ENCODE measurements at places on chromosomes 1 and 21.
A peak's percentile ranks its signal among the peaks of the same experiment; 100 is the strongest.

DNA sequence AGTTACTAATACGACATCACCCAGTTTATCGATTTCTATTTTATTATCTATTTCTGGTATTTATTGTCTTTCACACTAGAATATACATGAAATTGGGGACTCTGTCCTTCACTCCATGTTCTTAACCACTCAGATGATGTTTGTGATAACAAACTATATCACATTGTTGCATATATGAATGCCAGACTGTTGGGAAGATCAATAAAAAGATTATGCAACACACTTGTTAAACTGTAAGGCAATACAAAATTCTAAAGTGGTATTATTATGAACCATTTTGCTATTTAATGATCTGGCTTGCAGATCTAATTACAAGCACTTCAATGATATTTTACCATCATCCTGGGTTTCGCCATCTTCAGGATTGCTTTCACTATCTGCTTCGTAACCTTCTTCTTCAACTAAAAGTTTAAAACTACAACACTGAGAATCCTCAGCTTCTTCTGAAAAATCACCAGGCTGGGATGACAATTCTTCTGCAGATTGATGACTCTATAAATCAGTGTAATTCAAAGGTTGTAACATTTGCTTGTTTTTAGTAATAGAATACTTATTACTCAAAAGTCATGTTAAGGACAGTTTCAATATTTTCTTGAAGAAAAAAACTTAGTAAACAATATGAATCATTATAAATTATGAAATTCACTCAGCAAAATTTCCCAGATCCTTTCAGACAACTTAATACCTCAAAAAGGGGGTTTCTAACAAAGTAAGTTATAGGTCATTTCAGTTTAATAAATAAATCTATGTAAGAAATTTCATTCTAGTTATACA lies 63.9 kb downstream of the LYST start:
- no peak for DNase-seq

GRCh38 chr1:185200889-185201288 lies 43.9 kb downstream of the SWT1 start:
- DNase-seq = no peak

DNA sequence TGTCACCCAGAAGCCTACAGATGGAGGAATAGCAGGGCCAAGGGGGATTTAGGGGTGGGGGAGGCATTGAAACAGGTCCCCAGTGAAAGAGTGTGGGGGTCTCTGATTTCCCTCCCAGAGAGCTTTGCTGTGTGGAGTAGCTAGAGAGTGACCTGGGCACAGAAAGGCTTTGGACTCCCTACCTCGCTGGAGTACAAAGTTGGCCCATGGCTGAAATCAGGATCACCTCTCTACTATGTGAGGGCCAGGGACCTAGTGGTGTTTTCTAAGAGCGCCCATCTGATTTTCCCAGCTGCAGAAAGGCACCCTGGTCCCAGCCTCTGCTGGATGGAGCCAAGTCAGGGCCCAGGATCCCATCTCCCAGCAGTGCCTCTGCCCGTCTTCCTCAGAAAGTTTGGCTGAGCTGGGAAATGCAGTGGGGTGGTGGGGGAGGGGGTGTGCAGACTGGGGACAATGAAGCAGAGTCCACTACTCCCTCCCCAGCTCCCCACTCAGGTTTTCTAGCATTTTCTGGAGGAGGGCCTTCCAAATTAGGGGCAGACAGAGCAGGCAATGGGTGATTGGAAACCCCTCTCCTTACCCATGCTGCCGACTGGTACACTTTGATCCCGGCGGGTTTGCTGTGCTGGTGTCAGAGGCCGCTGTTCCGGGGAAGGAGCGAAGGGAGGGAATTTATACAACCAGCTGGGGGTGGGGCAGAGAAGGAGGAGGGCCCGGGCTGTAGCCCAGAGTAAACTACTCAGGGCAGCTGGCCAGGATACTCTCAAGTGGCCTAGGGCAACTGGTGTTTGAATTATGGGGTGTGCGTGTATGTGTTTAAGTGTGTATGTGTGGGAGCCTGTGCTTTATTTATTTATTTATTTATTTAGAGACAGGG lies at the start of gene SELENBP1:
TSS of gene SELENBP1 (minus strand) at position 648 of the 877 bp plus-strand sequence. CDS start at position 584, 64 bp downstream.
- peak; percentile 31 for DNase-seq

DNA sequence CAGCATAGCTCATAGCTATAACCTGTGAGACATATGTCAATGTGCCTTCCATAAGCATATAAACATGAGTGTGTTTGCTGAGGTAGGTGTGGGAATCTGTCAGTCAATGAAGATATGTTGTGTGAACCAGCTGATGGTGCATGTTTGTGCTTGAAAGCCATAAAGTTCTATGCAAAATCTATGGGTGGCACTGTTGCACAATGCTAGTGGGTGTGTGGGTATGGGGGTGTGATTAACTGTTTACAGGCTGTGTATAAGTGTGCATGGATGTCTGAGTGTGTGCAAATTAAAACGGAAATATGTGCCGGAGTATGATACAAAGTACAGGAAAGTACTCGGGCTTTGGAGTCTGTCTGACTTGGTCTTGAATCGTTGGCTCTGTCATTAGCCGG lies 1.0 kb upstream of the ATP2B4 start:
- DNase-seq = no peak
